CD4-positive, CD25-positive, alpha-beta regulatory T cell (primary cell): ENCODE measurements at places on chromosomes 6 and 20. TPM values are rescaled to one million over a fixed set of nuclear protein-coding genes. Genes with fewer than 3 reads are reported as not detected.

DNA sequence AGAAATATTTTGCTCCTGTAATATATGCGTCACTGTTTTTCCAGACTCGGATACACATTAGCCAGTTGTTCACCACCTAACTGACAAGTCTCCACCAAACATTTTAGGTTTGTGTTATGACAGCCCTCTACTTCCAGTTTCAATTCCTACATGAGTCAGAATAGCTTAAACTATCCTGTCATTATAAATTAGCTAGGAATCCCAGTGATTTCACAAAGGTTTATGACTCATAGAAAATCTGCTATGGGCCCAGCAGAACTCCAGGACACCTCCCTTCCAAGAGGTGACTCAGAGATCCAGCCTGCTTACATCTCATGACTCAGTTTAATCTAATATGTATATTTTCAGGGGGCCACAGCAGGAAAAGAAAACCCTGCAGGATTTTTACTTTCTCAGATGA is 17.4 kb upstream of the PLCB4 start:
- DNase-seq, result no peak

DNA sequence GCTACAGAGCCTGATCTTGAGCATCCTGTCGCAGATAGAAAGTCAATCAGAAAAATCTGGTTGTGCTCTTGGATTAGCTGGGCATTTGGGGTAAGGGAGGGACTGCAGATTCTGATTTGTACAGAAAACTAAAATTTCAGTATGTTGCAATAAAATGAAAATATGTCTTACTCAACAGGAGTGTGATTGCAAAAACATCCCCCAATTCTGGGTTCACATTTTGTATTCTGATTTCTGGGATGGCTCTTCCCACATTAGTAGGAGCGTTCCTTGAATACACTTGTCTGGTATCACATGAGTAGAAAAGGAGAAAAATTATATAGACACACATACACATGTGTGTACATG is 40.5 kb downstream of the PANK2 start:
- DNase-seq, result no peak

DNA sequence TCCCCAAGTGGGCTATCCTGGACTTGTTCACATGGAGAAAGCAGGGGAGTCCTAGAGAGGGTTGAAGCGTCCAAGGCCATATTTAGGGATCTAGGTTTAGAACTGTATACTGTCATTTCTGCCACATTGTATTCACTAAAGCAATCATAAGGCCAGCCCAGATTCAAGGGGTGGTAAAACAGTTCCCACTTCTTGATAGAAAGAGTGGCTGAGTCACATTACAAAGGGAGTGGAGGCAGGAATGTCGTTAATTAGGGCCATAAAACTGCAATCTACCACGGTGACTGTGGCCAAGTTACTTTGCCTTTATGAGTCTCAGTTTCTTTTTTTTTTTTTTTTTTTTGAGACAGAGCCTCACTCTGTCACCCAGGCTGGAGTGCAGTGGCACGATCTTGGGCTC is 7.4 kb upstream of the UBR2 start:
- DNase-seq, result no peak

- DNase-seq, result no peak
These were observed 530.5 kb downstream of the KIF16B start for GRCh38 chr20:16042731-16043130.

DNA sequence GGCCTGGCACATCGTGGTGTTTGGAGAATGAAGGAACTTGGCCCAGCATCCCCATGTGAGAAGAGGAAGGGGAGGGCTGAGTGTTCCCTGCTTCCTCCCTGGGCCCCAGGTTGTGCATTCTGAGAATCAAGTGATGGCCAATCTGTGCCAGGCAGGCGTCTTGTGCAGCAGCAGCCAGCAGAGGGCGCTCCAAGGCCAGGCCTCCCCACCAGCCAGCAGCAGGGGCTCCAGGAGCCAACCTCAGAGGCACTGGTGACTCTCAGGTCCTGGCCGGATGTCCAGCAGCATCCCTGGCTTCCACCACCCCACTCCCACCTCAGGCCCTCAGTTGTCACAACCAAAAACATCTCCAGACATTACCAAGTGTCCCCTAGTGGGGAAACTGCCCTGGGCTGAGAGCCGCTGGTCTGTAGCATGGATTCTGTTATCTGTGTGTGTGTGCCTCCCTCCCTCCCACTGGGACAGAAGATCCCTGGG is 192.0 kb downstream of the PREX1 start:
- peak; percentile 67 for DNase-seq

Gene GFRA4
- polyA plus RNA-seq, result not detected
